ENCODE measurements at places on chromosomes 2 and 18. TPM values are rescaled to one million over a fixed set of nuclear protein-coding genes. Genes with fewer than 3 reads are reported as not detected.

DNA sequence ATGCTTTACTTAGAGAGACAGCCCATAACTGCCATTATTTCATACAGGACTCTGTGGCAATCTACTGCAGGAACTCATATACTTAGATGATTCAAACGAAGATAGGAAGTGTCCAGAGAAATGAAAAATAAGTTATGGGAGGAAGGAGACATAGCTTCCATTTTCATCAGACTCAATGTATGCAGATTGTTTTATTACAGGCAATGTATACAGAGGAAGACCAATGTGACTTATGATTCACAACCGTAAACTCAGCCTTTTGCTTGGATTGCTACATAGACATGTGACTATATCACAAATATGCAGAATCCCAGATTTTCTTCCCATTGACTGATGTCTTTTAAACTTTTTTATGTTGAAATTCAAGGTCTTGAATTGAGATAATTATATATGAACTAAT, 793.4 kb downstream of the SATB2 start:
- no peak for DNase-seq

GRCh38 chr2:231300020-231300721, 95.3 kb upstream of the B3GNT7 start:
- DNase-seq, result peak; percentile 70

DNA sequence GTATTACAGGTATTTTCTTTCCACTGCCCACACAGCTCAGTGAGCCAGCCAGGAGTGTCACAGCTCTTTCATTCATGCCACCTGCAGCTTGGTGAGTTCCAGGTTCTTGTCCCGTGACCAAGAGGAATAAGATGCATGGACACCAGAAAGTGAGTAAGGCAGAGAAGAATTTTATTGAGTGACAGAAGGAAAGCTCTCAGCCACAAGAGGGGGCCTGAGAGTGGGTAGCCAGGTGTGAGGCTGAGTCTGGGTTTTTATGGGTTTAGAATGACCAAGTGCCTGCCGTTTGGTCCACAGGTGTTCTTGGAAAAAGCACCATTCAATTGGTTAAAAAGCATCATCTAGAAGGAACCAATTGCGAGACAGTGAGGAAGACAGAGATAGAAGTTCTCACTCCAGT, 1097.1 kb upstream of the SLC39A10 start:
- DNase-seq, result no peak

GRCh38 chr18:10170375-10170774, 256.6 kb downstream of the VAPA start:
- no peak for DNase-seq

GRCh38 chr2:96819128-96819875, 3.2 kb downstream of the CNNM3 start:
- peak; percentile 91 for DNase-seq

- no peak for DNase-seq
Observed at GRCh38 chr2:58541511-58541910, 300.4 kb upstream of the FANCL start.

DNA sequence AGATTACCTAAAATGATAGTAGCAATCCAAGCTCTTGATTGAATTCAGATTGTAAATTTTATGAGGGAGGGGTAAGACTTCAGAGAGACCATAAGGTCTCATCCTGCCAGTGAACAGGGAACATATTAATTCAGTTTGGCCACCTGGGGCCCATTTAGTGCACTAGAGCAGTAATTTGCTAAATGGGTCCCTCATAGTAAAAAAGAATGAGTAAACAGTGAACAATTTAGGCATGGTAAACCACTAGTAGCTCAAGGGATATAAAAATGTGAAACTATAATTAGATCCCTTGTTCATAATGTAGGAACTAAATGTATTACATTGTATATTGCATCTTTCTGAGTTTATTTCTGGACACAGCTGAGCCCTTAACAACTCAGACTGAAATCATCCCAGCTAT, 4.9 kb upstream of the PHLPP1 start:
- no peak for DNase-seq

DNA sequence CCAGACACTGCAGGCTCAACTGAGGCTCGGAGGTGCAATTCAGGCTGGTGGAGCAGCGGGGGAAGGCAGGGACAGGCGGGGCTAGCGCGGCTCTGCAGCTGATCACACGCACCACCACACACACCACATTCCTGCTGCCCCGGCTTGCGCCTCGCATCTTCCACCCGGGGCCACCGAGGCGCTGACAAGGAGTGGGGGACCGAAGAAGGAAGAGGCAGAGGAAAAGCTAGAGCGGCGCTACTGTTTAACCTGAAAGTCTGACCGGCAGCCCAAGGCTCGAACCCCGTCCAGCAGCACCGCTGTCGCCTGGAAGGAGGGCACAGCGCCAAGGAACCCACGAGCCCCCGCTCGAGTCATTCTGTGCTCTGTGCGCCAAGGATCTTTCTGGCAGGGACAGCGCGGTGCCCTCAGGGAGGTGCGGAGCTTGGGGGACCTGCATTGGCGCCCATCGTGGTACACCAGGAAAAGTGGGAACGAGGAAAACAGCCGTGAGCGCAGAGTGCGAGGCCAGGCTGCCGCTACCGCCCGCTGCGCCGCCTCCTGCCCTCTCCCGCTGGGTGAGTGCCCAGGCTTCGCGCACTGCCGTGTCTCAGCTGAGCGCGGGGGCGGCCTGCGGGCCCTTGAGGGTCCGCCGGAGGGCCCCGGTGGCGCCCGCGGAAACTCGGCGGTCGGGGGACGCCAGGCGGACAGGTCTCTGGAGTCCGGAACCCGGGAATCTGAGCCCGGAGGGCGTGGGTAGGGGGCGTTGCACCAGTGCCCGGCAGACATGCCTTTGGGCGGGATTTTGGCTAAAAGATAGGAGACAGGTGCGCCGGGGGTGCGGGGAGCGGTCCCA, 860 bp upstream of the KCNJ3 start:
- peak; percentile 90 for DNase-seq

DNA sequence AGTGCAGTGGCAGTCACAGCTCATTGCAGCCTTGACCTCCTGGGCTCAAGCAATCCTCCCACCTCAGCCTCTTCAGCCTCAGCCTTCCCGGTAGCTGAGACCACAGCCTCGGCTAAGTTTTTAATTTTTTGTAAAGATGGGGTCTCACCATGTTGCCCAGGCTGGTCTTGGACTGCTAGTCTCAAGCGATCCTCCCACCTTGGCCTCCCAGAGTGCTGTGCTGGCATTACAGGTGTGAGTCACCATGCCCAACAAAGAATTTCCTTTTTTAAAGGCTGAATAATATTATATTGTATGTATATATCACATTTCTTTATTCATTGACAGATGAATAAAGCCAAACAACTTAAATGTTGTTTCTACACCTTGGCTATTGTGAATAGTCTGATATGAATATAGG, 42.5 kb downstream of the MOB4 start:
- no peak for DNase-seq

DNA sequence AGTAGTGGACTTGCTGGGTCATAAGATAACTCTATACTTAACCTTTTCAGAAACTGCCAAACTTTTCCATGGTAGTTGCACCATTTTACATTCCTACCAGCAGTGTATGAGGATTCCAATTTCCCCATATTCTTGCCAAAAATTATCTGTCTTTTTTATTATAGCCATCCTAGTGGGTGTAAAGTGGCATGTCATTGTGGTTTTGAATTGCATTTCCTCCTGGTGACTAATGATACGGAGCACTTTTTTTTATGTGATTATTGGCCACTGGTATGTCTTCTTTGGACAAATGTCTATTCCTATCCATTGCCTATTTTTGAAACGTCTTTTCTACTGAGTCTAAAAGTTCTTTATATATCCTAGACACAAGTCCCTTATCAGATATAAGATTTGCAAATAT, 44.3 kb downstream of the CACNB4 start:
- no peak for DNase-seq

- peak; percentile 51 for DNase-seq
Observed at GRCh38 chr18:8788503-8789429, 83.4 kb downstream of the MTCL1 start.

DNA sequence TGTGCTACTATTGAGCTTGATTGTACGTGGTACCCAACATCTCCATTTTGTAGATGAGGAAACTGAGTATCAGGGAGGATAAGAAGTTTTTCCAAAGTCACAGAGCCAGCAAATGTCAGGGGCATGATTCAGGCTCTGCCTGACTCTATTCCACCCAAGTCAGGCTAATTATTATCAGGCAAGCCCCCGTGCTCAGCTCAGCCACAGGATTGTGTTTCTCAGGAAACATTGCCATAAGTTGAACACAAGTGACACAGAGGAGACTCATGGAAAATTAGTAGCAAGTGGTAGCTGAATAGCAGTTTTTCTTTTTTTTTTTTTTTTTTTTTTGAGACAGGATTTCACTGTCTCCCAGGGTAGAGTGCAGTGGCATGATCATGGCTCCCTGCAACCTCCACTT, 260.5 kb downstream of the C1D start:
- DNase-seq, result no peak

DNA sequence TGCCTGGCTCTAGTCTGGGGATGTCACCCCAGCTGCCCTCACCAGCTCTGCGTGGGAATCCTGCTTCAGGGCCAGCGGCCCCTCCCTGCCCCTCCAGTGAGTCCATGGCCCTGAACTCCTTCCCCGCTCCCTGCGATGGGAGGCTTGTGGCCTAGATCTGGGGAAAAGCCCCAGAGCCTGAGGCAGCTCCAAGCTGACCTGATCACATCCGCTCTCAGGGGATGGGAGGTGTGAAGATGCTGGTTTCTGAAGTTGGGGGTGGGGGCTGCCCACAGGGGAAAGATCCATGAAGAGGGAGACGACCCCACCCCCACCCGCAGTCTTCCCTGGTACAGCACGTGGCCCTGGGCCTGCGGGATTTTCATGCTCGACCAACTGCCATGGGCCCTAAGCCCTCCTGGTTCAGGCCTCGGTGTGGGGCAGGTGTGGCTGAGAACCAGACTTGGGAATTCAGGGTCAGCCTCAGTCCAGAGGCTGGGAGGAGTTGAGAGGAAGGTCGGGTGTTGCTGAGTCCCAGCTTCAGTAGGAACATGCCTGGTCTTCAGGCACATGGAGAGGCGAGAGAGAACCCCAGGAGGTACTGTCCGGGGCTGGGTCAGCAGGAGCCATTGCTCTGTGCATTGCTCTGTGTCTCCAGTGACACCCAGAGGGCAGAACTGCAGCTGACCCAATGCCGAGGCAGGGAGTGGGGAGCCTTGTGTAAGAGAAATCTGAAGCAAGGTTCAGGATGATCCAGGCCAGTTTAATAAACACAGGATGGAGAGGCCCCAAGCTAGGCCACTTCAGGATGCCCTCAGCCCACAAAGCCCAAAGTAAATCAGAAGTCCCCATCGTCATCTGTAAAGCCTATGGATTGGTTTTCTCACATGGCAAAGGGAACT, 115.1 kb downstream of the CAPN13 start:
- DNase-seq, result no peak

DNA sequence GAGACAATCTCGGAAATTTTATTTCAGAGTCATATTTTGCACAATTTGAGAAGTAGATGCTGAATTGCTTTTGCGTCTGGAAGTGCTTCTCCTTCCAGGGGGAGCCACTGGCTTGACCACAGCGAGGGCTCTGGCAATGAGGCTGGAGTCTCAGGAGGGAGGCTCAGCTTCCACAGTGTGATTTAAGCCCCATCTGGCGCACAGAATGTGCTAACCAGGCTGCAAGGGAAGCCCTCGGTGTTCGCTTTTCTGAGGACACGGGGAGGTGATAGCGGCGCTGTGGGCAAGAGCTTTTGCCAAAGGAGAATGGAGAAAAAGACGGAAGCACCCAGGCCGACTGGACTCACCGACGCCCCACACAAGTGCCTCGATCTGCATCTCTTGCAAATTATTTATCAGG, 52.4 kb downstream of the ADI1 start:
- DNase-seq, result peak; percentile 88

DNA sequence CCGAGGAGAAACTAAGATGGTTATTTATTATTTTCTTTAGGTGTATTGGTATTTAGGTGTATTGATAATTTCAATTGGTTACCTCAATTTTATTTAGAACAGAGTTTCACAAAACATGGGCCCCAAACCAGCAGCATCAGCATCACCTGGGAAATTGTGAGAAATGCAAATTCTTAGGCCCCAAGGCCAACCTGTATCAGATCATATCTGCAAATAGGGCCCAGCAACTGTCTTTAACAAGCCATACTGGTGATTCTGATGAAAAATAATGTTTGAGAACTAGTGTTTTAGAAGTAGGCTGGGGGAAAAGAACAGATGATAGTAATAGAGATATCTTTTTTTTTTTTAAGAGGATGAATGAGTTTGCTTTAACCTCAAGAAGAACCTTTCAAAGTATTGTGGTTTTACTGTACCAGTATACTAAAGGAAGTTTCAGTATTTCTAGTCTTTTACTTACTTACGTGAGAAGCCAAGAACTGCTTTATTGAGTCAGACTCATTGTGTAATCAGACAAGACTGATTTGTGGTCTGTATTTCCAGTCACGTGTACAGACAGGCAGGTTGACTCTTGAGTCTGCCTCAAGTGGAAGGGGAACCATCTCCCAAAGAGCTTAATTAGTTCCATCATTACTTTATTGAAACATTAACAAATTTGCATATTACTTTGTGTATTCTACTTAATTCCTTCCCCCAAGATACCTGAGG, 60.4 kb upstream of the GAREM1 start:
- no peak for DNase-seq

GRCh38 chr2:205435970-205436369, 246.3 kb upstream of the NRP2 start:
- DNase-seq, result no peak

DNA sequence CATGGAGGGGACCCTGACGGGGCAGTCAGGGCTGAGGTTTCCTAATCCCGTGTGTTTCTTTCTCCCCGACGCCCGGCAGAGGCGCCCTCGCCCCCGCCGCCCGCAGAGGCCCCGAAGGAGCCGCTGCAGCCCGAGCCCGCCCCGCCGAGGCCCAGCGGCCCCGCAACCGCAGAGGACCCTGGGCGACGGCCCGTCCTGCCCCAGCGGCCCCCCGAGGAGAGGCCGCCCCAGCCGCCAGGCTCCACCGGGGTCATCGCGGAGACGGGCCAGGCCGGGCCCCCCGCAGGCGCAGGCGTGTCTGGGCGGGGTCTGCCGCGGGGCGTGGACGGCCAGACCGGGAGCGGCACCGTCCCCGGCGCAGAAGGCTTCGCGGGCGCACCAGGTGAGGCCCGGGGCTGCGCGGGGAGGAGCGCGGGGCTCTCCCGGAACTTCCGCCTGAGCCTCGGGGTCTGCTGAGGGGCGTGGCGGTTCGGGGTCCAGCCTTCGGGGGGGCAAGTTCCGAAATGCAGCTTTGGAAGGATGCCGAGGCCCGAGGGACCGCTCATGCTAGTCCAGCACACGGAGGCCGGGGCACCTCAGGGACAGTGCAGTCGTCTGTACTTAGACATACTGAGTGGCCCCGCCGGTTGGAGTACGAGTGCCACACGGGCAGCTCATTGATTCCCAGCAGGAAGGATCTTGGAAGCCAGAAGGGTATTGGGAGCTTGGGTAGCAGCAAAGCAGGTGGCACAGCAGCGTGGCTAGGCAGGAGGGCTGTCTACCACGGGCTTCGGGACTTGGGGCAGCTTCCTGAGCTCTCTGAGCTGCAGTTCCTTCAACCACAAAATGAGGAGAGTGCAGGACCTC, 60.1 kb downstream of the EMILIN2 start:
- no peak for DNase-seq

MRO gene
- not detected for total RNA-seq

SH3YL1 gene
- 6.1 TPM for total RNA-seq

TMEM178A gene
- 98.4 TPM for total RNA-seq

KCNS3 gene
- total RNA-seq, result not detected

PLGLB1 gene
- total RNA-seq, result 0.92 TPM

CHRNG gene
- total RNA-seq, result not detected

KCTD1 gene
- 11.5 TPM for total RNA-seq

Data from G401 (cell line).